Activated T-helper 17 cell treated with anti-CD3 and anti-CD28 coated beads, Interleukin-2, amount 50 U/mL, for 72 hours (primary cell): ENCODE measurements at places on chromosomes 1 and 21.

- no peak for ATAC-seq
Measured at GRCh38 chr1:66035616-66036245, 243.0 kb downstream of the PDE4B start.

DNA sequence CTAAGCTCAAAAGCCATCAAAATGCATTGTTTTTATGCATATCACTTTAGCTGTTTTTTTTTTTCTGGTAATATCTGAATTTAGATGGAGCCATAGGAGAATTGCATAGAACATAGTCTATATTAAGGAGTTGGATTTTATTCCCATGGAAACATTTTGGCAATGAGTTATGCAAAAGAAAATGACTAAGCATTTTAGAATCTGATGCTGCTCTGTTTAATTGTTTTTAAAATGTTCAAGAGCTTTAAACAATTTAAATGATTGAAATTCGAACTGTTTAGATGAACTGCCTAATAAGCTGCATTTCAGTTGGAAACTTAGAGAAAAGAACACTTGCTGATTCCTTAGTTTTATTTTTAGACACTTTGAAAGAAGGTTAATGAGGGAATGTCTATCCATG is 1531.5 kb upstream of the B3GALT2 start:
- ATAC-seq: no peak

GRCh38 chr1:193123751-193124150 is 1.9 kb downstream of the CDC73 start:
- ATAC-seq: no peak

DNA sequence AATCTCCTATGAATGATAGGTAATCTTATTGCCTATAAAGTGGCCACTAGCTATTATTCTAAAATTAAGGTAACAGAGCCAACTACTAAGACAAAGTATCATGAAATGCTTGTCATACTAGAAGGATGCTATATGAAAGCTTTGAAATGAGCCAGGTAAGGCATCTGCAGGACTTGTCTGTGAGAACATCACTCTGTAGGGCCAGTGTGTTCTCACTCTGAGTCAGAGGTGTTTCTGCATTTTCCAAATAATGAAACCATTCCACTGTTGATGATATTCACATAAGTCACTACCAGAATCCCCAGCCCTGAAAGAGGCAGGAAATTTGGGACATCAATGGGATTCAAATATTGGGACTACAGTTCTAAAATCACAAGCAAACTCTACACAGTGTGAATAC is 25.8 kb upstream of the GBP5 start:
- ATAC-seq: peak; percentile 52

- no peak for ATAC-seq
Measured at GRCh38 chr1:10687251-10687651, 109.2 kb downstream of the CASZ1 start.

DNA sequence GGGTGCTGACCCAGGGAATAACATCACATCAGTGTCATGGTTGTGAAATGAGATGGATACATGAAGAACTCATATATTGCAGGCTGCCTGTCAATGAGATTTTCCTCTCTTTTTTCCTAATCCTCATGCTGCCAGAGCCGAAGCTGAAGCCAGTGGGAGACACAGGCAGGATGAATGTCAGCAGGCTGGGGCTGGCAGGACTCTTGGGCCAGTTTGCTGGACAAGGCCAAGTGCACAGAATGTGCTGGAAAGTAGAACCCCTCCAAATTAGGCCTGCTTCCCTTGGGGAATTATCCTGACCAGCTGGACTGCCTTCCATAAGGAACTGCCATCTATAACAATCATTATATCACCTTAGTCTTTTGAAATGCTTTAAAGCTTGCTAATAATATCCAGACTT is 31.4 kb downstream of the SLC44A3 start:
- no peak for ATAC-seq

DNA sequence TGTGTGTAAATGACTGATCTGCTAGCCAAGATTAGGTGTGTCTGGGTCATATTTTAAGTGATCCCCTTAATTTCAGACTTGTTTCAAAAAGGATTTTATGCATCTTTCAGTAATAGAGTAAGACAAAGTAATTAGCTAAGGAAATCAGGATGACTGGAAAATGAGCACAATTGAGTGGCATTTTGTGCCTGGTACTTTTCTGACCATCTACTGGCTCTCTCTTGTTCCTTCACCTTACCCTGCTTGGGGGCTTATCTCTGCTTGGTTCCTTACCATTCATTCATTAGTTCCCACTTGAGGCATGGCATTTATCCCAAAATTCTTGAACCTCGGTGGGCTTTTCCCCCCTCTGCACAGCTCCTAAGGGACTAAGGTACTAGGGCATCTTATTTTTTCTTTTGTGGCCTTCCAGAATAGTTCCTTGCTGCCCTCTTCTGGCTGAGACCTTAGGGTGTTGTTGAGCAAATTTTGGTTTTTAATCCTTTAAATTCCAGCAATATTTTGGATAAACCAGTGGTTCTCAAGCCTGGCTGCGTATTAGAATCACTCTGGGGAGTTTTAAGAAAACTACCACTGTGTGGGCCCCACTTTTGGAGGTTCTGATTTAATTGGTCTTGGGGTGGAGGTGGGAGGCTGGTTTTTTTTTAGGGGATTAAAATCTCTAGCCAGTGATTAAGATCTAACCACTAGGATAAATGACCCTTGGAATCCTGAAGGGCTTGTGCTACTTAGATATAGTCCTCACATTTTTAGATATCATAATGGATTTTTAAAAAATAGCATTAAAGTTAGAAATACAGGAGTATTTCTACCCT is 50.8 kb downstream of the HS2ST1 start:
- no peak for ATAC-seq

DNA sequence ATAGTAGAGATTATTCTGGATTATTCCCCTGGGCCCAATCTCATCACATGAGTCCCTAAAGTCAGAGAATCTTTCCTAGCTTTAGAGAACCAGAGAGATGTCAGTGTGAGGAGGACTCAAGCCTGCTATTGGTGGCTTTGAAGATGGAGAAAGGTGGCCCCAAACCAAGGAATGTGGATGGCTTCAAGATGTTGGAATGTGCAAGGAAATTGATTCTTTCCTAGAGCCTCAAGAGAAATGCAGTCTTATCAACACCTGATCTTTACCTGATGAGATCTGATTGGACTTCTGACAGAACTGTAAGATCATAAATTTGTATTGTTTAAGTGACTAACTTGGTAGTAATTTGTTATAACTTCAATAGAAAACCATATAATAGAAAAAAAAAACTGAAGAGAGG is 51.0 kb downstream of the NME7 start:
- ATAC-seq: no peak

- peak; percentile 85 for ATAC-seq
Measured at GRCh38 chr1:231357831-231358354, 19.8 kb downstream of the SPRTN start.

DNA sequence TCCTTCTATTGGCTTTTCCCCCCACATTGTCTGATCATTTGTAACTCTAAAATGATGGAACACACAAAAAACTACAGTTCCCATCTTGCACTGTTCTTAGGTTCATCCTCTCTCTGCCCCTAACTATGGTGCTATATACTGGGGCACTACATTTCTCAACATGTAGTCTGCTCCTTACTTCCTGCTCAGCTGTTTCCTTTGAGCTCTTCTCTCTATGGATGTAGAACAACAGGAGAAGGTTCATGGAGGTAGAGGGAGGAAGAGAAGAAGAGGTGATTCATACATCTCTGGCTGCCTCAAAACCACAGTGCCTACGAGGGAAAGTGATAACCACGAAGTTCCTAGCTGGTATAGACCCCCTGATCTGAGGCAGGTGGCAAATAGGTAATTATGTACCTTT is 7.0 kb upstream of the C1orf146 start:
- ATAC-seq: no peak
